ENCODE measurements at places on chromosomes 12 and 14.

GRCh38 chr12:59408431-59408830 is 187.4 kb upstream of the SLC16A7 start:
- DNase-seq = no peak

GRCh38 chr14:69685218-69685616 is 73.8 kb downstream of the SUSD6 start:
- peak; percentile 81 for DNase-seq

DNA sequence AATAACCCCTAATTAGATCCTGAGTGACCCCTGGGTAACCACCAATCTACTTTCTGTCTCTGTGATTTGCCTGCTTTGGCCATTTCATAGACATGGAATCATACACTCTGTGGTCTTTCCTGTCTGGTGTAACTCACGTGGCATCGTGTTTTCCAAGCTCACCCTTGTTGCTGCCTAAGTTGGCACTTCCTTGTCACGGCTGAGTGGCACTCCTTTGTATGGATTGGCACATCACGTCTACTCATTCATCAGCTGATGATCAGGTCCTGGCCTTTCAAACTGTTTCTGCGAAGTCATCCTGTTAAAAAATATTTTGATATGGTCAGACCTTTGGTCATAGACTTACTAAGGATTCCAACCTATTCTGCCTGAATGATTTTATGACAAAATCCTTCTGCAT is 87.7 kb downstream of the GLT1D1 start:
- DNase-seq = no peak

DNA sequence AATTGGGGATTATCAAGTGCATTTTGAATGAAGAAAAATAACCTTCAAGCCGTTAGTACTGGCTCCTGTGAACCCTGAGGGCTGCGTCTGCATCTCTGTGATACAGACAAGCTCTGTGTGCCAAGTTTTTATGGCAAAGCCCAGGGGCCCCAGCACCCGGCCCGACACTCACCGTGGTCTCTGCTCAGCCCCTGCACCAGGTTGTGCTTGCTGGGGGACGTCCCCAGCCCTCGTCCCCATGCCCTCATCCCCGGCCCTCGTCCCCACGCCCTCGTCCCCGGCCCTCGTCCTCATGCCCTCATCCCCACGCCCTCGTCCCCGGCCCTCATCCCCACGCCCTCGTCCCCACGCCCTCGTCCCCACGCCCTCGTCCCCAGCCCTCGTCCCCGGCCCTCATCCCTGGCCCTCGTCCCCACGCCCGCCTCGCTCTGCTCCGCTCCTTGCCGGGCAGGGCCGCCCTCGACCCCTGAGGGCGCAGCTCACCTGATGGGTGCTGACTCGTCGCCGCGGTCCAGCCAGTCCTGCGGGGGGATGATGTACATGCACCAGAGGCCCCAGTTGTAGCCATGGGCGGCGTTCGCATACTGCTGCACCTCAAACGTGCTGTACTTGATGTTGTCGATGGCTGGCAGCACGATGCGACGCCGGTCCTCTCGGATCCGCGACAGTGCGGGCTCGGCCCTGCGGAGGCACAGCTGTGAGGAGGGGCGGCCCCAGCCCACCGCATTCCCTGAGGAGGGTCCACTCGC is 72.0 kb downstream of the GALNT9 start:
- no peak for DNase-seq

DNA sequence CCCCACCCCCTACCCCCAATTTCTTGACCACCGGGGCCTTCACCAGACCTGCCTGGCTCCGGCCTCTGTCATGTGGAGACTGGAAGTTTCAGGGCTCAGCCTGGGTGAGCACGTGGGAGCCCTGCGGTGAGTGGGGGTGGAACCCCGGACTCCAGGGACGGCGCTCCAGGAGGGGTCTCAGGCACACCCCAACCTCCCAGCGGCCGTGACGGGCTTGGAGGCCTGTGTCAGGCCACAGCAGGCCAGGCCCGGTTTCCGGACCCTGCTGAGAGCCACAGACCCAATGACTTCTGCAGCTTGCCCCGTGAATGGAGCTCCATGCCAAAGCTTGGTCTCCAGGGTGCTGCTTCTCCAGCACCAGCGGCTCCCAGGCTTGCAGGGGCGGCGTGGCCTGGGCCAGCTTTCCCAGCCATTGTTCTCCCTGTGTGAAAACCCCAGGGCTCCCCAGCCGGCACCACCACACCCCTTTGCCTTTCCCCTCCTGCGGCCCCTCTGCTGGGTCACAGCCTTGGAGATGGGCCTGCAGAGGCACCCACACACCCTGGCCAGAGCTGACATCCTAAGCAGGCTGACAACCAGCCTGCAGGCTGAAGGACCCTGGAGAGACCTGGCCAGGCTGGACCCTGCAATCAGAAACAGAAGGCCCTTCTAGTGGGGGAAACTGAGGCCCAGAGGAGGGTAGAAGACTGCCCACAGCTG is 186.2 kb upstream of the C14orf180 start:
- DNase-seq = no peak

DNA sequence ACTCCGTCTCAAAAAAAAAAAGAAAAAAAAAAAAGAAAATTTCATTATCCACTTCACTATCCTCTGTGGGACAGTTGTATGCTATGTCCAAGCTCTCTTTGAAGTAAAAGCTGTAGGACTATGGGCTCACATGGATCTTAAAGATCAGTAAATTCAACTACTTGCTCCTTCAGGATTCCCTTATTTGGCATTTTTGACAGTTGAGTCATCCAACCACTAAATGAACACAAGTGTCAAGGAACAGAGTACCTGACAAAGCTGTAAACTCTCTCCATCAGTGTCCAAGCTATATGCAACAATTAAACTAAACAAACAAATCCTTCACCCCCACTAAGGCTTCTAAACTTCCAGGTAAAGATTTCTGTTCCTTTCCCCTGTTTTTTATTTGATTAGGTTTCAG is 177.0 kb downstream of the CEP128 start:
- no peak for DNase-seq

DNA sequence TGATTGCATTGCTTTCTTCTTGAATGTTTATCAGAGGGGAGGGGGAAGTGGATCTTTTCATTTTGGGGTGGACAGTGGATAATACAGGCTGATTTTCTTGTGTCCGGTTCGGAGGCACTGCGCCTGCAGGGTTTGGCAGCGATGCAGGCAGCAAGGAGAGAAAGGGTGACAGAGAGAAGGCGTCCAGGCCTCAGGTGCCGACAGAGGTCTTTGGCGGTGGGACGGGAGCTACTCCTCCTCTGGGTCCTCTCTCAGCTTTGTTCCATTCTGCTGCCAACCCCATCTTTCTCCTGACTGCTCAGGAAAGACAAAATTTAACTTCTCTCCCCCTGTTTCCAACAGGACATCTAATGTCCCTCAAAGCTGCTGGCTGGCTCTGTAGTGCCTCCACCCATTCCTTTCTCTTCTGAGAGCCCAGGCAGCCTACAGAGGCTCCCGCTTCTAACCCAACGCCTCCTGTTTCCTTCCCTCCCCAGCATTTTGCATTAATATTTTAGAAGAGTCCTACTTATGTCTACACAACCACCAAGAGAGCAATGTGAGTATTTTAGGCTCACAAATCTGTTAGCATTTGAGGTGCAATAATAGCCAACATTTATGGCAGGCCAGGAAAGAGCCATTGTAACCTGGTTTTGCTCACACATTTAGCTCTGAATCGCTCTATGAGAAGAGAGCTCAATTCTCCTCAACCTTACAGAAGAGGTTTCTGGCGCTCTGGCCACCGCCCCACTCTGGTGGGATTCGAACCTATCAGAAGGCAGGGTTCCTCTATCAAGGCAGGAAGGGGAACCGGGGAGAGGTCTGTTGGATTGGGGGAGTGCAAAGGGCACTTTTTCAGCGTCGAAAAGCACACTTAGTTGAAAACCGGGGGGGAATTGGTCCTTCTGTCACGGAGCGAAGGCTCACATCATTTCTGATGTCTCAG is 7.1 kb upstream of the TBX5 start:
- DNase-seq = no peak

DNA sequence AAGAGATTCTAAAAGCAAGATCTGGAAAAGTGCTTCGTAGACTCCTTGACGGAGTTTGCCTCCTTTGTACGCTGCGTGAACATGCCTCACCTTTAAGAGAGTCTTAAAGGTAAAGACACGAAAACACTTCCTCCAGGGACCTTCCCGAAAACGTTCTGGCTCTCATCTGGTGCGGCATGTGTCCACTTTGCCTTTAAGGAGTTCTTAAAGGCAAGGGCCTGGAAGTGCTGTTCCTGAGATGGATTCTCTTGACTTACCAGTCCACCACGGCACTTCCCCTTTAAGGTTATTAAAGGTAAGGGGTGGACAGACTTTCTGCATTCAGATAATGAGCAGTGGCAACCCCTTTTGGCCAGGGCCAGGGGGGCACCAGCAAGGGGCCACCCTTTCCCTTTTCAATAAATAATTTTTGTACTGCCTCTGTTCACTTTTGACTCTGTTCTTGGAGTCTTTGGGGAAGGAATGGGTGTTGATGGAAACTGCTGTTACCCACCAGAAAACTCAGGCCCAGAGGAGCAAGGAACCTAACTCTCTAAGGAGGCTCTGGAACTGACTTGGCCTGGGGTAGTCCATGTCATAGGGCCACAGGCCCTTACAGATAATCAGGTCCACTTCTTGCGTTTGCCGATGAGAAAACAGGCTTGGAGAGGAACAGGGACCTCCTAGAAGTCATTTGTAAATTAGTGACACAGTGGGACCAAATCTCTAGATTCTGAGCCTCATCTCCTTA is 4.4 kb downstream of the REM2 start:
- DNase-seq = peak; percentile 73

DNA sequence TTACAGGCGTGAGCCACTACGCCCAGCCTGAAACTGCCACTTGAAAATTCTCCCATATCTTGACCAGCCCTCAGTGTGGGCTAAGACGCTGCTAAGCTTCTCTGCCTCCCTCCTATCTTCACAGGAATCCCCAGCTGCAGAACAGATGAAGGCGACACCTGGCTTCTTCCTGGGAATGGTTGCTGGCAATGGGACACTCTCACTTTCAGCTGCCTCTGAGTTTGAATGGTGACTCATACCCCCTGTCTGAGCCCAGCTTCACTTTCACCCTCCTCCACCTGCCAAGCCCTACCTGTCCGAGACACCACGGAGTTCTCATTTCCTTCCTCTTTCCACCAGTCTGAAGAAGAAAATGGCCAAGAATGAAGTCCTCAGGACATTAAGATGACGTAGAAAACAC is 18.3 kb upstream of the VASH1 start:
- no peak for DNase-seq

GRCh38 chr14:55410876-55411275 is 754 bp downstream of the ATG14 start:
- DNase-seq = no peak

DNA sequence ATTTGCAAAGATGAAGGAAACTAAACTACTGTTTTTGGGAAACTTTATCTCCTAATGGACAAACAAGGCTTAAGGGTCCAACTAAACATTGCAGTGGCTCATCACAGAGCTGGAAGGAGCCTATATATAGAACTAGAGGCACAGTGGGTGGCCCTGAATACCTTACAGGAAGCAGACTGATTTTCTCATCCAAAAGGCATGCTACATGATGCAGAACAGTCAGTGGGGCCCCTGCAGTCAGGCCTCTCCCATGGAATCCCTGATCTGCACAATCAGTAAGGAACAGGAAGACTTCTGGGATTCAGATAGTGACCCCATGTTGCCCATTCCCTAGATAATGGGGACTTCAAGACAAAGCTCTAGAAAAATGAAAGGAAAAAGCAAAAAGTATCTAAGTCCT is 1.9 kb upstream of the LLPH start:
- no peak for DNase-seq

DNA sequence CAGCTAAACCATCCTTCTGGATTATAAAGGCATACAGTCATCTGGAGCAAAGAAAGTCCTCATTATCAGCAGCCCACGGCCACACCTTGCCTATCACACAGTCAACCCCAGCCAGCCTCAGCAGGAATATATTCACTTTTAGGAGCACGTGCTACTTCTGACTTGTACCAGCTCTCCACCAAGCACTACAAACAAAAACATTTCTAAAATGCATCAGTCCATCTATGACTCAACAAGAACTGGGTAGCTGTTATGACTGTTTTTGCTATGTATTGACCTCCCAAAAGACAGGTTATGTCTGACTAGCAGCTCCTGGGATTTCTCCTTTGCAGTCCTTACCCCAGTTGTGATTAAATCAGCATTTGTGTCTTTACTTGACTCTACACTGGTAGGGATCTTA is 31.2 kb downstream of the NUAK1 start:
- no peak for DNase-seq

DNA sequence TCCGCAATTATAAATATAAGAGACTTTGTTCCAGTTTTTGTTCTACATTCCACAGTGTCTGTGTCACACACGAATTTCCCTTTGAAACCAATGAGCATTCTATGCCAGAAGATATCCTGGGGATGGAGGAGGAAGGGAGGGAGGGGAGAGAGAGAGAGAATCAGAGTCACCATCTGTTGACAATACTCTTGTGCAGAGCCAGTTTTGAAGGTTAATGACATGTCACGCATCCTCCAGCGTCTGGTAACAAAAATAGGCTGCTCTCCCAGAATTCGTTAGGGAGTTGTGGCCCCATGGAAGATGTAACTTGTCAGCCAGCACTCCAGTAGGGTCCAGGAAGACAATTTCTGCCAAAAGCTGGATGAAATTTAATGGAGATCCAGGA is 213.5 kb upstream of the KRR1 start:
- DNase-seq = no peak

GRCh38 chr14:22767323-22767589 is 768 bp downstream of the OXA1L start:
- DNase-seq = no peak

- no peak for DNase-seq
These were observed 459.5 kb upstream of the PDE3A start for GRCh38 chr12:19908830-19909229.

GRCh38 chr14:45015133-45015532 is 53.1 kb downstream of the TOGARAM1 start:
- DNase-seq = no peak

DNA sequence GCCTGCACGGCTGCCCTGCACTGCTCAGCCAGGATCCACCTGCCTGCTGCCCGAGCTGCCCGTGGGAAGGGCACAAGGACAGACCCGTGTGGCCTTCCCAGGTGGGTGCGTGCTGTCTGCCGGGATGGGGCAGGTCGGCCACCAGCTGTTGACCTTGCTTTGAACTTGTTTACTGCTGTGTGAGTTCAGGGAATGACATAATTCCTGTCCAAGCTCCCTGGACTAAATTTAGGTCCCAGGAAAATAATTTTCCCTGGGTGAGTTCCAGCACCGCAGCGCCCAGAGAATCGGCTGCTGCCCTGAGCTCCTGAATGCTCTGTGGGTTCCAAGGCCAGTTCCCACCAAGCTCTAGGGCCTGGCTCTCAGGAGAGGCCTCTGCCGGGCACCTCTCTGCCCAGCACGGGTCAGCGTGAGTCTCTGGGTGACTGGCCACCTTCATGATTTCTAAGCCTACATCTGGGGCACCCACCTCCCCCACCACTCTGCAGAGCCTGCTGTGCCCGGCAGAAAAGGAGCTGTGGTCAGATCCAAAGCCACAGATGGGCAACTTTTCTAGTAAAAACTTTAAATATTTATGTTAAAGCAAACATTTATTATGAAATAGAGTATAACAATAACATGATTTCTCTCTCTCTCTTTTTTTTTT is 27.2 kb upstream of the MLXIP start:
- DNase-seq = no peak

DNA sequence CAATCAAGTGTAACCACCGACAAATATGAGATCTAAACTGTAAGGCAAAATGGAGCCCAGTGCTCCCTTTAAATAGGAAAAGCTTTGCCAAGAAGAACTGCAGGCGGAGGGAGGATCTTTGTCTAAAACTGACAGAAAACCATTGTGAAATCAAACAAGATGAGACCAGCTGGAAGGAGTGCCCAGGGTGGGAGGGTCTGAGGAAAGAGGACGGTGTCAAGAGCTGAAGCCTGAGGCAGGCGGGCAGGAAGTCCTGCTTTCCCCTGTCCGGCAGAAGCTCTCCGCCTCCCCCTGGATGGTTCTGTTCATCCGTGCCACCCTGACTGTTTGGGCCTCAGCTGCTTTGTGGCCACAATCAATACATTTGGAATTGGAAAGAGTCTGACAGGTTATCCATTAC is 37.5 kb downstream of the CDC42BPB start:
- DNase-seq = no peak

All from CD4-positive, alpha-beta T cell treated with Interleukin-15 for 4 hours (primary cell).